Osteoblast (primary cell): ENCODE measurements at places on chromosomes 1 and 21. TPM values are rescaled to one million over a fixed set of nuclear protein-coding genes. Genes with fewer than 3 reads are reported as not detected.

GRCh38 chr1:56534130-56534651, 45.2 kb downstream of the PLPP3 start:
- no peak for DNase-seq

- DNase-seq, result no peak
Measured at GRCh38 chr1:56322211-56322610, 257.2 kb downstream of the PLPP3 start.

DNA sequence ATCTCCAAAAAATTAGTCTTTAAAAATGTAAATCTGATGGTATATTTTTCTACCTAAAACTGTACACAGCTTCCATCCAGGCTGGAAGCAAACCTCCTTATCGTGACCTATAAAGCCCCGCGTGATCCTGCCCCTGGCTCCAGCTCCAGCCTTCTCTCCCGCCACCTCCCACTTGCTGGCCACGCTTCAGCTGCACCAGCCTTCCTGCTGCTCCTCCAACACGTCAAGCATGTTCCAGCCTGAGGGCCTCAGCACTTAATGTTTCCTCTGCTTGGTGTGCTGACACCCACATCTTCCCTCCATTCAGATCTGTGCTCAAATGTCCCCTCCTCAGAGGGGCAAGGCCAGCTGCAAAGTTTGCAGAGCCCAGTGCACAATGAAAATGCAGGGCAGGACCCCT, 123.5 kb upstream of the MAGI3 start:
- DNase-seq, result no peak

TSTD1 gene
- total RNA-seq, result 0.72 and 1.8 TPM in 2 replicates

LEMD1 gene
- total RNA-seq, result not detected in 2 replicates

PRRX1 gene
- 307 and 427 TPM in 2 replicates for total RNA-seq
